Activated gamma-delta T cell (primary cell): ENCODE measurements at places on chromosomes 12 and 14.
A peak's percentile ranks its signal among the peaks of the same experiment; 100 is the strongest.

DNA sequence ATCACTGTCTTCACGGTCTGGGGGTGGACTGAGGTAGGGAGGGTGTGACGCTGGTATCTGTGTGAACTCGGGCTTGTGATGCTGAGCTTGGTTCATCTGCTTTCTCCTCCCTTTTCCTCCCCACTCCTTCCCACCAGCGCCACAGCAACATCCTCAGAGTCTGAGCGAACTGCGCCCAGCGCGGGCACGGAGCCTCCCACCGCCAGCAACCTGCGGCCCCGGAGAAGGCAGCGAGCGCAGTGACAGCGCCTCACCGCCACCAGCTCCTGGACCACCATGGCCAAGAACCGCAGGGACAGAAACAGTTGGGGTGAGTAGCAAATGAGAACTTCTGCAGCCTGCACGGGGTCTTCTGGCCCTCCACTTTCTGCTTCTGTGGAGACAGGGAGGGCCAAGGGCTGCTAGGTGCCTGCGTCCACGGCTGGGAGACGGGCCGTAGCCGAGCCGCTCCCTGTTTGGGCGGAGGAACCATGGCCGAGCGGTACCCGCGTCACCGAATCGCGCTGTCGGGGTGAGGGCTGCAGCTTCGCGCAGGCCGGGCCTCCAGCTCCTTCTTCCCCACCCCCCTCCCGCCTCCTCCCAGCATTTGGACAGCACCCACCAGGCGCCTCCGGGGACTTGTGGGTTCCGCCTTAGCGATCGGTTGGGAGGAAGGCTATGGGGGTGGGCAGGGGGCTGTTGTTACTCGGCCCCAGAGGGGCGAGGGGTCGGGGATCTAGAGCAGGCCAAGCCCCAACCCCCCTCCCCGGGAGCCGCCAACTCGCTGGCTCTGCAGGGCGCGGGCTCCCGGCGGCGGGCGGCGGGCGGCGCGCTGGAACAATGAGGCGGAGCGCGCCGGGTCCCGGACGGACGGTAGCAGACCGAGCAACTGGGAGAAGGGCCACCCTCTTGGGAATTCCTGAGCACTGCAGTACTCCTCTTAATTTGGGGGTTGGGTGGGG lies at the start of gene ATL1:
Gene ATL1, plus strand, starts transcription at position 156 of the 941 bp plus-strand sequence. Its CDS starts 121 bp downstream, at position 277.
- DNase-seq, result peak; percentile 20

GRCh38 chr14:57609192-57610075 lies 115.8 kb upstream of the CCDC198 start:
- DNase-seq, result no peak

DNA sequence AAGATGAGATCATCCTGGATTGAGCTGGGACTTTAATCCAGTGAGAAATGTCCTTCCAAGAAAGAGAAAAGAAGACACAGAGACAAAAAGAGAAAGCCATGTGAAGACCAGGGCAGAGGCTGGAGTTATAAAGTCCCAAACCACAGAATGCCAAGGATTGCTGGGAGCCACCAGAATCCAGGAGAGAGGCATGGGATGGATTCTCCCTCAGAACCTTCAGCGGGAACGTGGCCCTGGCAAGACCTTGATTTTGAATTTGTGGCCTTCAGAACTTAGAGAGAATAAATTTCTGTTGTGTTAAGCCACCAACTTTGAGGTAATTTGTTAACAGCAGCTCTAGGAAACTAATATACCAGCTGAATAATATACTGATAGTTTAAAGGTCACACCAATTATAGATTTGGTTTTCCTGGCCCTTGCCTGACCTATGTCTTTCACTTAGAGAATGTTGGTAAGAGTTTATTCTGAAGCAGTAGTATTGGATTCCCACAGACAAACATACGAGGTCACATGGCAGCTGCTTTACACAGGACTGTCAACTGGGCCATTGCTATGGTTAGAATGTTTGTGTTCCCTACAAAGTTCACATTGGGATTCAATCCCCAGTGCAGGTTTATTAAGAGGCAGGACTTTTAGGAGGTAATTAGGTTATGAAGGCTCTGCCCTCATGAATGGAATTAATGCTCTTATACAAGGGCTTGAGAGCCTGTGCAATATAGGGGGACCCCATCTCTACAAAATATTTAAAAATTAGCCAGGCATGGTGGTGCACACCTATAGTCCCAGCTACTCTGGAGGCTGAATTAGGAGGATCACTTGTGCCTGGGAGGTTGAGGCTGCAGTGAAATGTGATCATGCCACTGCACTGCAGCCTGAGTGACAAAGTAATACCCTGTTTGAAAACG lies 156.5 kb upstream of the EEA1 start:
- no peak for DNase-seq

GRCh38 chr14:20682435-20683124 lies 1.8 kb upstream of the RNASE4 start:
- DNase-seq, result peak; percentile 47

GRCh38 chr12:14635776-14636175 lies 60.6 kb downstream of the GUCY2C start:
- DNase-seq, result no peak

DNA sequence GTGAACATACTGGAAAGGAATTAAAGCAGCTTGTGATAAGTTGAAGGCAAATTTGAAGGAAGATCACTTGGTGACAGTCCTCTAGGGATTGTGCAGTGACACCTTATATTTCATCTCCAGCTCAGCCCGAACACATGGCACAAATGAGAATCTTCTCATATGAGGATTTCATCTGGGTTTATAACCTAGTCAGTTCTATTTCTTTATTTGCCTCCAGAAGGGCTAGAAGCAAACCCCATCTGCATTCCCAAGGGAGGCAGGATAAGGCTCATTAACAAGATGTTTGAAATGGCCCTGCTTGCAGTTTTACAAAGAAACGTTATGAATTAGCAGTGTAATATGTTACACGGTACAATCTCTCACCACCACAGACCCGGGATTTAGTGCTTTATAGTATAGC lies 90.7 kb upstream of the KRR1 start:
- no peak for DNase-seq

GRCh38 chr12:93979189-93979588 lies 169.2 kb upstream of the PLXNC1 start:
- no peak for DNase-seq

- DNase-seq, result no peak
Observed at GRCh38 chr12:32343496-32343895, 55.9 kb upstream of the FGD4 start.

DNA sequence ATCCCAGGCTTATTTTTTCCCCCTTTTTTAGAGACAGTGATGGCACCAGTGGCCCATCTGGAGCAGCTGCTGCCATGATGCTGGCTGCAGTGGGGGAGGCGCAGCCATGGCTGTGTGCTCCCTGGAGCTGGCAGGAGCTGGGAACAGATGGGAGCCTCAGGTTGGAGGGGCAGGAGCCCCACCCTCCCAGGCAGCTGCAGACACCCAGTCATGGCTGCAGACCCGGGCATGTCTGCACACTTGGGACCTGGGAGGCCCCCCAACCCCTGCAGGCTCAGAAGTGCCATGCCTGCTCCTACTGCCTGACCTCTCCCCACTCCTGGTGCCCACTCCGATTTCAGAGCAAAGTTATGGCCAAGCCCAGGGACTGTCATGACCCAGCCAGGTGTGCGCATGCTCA lies 25.1 kb downstream of the CDKL1 start:
- no peak for DNase-seq

DNA sequence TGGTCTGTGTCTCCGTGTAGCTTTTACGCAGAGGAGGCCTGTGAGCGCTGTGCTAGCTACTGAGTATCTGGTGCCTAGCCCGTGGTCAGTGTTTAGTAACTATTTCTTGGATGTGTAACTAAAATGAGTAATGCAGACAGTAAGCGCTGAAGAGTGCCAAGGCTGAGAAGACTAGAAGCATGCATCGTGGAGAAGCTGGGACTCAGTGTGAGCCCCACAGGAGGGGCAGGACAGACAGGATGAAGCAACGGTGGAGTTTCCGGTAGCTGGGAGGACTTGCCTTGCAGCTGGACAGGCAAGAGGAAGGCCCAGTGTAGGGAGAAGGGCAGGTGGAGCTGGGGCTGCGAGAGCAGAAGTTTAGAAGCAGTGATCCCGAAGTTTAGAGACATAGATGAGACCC lies 233.4 kb upstream of the FKBP4 start:
- DNase-seq, result no peak

DNA sequence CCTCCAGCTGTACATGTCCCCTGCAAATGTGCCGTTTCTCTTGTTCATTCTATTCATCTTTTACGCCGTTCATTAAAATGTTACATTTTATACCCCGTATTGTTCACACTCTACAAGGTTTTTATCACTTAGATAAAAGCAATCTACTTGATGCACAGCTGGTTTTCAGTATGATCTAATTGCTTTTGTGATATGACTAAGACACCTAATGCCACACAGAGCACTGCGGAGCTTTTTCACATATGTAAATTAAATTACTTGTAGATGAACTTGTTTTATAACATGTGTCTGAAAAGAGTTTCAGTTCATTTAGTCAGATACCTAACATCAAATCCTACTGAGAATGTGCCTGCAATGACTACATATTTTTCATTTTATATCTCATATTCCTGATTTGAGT lies 40.9 kb upstream of the RERGL start:
- no peak for DNase-seq

DNA sequence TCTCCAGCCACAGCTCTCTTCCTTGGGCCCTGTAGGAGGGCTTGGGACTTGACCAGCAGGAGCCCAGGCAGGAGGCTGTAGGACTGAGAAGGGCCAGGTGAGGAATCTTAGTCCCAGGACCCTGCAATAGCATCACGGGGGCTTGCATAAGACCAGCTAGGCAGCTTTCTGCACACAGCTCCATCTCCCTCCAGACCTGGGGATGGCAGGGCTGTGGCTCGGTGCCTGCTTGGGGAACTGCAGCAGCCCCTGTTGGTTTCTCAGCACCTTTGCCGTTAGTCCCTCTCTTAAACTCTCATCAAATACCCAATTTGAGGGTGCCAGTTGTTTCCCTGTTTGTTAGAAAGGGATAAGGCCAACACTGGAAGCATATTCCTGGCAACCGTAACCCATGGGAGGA lies 14.3 kb downstream of the DIO3 start:
- no peak for DNase-seq

DNA sequence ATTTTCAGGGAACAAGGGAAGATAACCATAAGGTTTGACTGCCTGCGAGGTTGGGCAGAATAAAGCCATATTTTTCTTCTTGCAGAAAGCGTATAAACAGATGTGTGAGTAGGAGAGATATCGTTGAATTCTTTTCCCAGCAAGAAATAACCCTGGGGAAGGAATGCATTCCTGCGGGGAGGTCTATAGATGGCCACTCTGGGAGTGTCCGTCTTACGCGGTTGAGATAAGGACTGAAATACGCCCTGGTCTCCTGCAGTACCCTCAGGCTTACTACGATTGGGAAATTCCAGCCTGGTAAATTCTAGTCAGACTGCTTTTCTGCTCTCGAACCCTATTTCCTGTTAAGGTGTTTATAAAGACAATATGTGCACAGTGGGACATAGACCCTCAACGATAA lies 225.0 kb downstream of the LRIG3 start:
- DNase-seq, result no peak

- no peak for DNase-seq
Observed at GRCh38 chr12:124742678-124743077, 121.0 kb downstream of the SCARB1 start.

DNA sequence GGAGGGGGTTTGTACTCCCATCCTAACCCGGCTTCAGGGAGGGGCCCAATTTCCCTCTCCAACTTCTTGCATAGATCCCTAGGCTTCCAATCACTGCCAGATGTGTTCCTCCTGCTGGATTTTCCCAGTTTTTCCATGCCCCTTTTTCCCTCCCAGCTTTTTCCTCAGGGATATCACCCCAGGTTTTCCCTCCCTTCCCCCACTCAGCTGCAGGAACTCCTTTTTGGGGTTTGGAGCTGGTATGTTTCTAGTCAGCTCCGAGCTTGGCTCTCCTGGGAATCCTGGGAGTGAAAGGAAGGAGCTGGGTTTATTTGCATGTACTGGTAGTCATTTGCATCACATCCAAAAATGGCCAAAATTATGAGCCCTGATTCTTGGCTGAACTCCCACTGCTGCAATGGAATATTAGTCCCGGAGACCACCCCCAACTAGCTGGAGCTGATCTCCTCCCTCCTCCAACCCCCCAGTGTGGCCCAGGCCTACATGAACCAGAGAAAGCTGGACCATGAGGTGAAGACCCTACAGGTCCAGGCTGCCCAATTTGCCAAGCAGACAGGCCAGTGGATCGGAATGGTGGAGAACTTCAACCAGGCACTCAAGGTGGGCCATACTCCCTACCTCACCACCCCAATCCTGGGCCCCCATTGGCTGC lies 1.4 kb upstream of the RDH5 start:
- no peak for DNase-seq

DNA sequence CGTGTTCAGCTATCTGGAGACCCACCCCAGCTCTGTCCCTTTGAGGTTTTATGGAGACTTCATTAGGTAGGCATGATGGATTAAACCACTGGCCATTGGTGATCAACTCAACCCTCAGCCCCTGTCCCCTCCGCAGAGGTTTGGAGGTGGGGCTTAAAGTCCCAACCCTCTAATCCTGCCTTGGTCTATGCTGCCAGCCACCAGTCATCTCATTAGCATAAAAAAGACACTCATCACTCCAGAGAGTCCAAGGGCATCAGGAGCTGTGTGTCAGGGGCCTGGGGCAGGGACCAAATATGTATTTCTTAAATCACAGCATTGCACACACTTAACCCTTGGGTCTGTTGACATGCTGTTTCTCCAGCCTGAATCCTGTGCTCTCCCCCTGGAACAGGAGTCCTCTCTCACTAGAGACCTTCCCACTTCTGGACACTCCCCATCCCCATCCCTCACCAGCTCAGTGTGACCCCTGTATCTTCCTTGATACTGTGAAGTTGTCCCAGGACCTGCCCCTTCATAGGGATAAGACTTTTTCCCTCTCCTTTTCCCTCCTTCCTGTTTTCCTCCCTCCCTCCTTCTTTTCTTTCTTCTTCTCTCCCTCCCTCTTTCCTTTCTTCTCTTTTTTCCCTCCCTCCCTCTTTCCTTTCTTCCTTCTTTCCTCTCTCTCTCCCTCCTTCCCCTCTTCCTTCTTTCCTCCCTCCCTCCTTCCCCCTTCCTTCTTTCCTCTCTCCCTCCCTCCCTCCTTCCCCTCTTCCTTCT lies 54.7 kb upstream of the CLMN start:
- no peak for DNase-seq

DNA sequence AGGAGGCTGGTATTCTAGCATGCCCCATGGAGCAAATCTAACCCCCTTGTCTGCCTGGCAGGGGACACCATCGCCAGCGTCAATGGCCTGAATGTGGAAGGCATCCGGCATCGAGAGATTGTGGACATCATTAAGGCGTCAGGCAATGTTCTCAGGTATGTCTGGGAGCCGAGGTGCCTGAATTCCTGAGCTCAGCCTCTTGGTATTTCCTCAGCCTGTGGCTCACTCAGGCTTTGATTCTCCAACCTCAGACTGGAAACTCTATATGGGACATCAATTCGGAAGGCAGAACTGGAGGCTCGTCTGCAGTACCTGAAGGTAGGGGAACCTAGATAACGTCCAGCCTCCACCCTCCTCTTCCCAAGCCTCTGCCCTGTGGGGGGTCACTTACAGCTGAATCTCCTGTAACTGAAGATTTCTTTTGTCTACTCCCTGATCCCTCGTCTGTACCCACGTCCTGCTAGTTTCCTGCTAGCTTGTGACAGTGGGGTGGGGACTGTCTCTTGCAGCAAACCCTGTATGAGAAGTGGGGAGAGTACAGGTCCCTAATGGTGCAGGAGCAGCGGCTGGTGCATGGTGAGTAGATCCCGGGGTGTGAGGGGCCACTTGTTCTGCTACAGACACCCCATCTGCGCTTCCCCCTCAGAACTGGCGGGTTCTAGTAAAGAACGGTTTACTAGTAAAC lies 7.0 kb downstream of the TAMALIN start:
- DNase-seq, result no peak
